ENCODE measurements at places on chromosomes 1 and 21.

- DNase-seq = no peak
Measured at GRCh38 chr1:182549346-182549745, 39.7 kb downstream of the RNASEL start.

GRCh38 chr1:1349256-1350012 lies at the start of gene DVL1:
DVL1 (minus strand) TSS chr1:1349418; CDS start chr1:1349065, 353 bp downstream.
- DNase-seq = peak; percentile 72

DNA sequence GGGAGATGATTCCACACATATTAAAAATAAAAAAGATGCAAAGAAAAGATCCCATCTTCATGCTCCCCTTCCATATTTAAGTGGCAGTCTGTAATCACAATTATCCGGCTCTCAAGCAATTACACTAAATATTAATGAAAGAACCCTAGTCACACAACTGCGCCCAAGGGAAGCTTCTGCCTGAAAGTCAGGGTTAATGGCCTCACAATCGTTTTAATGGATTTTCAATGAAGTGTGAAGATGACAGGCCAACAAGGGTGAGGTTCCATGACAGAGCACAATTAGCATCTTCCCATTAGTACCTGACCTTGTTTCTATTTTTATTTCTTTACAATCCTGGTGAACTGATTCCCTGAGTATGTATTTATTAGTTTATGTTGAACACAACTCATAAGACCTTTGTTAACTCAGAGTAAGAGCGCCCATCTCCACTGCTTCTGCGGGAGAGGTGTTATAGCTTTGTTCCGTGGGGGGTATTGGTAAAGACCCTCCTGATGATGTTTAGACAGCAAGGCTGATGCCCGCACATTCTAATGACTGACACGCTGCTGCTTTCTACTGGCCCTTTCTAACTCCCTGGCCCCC lies 80.9 kb downstream of the IER5 start:
- DNase-seq = no peak

GRCh38 chr1:154182344-154183045 lies 9.4 kb downstream of the TPM3 start:
- peak; percentile 89 for DNase-seq

DNA sequence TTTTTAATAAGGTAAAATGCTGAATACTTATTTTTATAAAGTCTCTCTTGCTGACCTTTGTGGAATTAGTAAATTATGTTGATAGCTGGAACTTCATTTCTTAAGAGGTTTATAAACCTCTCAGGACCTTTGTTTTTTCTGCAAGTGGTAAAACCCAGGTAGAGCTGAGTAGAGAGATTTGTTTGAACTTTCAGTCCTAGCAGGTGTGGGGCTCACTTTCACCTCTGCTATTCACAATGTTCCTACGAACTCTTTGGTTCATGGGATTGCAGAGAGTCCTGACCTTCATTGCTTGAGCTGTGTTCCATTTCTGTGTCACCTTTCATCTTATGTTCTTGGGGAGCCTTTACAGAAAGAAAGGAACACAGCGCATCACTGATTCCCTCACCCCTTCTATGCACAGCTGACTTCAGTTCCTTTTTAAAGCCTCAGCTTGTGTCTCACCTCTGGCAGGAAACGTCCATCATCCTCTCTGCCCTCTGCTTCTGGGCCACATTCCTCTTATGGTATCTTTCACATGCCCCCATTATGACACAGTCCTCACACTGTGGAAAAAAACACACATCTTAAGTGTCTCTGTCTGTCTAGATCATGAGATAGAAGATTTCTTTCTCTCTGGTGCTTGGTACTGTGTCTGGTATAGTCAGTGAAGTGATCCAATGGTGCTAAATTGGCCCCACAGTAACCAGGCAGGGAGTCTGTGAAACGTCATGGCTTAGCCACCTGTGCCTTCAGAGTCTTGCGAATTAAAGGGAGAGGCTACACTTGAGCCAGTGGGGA lies 262.5 kb upstream of the B3GALT2 start:
- no peak for DNase-seq

- peak; percentile 45 for DNase-seq
Measured at GRCh38 chr1:58824753-58825389, 41.0 kb upstream of the JUN start.

GRCh38 chr1:178143730-178144690 lies 50.1 kb downstream of the RASAL2 start:
- no peak for DNase-seq

GRCh38 chr1:27682351-27682944 lies 10.5 kb upstream of the IFI6 start:
- DNase-seq = no peak

DNA sequence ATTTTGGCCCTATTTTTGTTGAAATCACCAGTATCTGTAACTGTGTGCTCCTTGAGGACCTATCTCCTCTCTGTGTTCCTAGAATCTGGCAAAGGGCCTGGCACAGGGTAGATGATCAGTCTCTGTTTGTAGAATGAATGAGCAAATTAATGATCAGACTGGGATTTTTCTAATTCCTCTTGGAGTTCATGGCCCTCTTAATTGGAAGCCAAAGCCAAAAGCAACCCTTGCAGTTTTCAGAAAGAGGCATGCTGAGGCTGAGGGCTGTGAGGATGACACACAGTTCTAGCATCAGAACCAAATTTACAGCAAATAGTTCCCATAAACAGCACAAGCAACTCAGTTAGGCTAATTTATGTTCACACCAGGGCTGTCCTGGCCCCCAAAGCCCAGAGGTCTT lies 111.1 kb upstream of the BEND5 start:
- DNase-seq = no peak

GRCh38 chr1:32891241-32891570 lies 4.9 kb downstream of the HPCA start:
- no peak for DNase-seq

DNA sequence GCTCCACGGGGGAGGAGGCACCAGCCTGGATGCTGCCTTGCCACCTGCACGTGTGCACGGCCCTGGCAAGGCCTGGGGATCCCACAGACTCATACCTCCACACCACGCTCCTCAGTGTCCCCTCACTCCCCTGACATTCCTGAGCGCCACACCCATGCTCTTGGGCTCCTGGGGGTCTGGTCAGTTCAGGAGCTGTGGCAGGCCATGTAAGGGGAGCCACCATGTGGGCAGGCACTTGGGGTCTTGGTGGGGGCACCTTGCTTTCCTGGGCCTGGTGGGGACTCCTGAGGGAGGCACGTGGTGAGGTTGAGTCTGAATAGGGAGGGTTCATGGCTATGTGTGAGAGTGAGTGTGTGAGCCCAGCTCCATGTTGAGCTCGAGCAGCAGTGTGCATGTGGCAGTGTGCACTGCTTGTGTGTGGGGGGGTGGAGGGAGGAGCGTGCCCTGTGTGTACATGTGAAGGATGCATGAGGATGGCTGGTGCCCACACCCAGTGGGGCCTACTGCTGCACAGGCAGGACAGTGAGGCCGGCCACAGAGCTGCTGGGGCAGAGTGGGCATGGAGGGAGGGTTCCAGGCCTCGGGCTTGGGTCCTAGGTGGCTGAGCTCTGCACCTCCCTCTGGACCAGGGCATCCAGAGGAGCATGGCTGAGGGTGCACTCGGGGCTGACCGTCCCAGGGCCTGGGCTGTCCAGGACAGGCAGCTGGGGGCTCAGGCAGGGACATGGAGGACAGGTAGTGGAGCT lies 1.6 kb downstream of the GJC2 start:
- DNase-seq = peak; percentile 23

- no peak for DNase-seq
Measured at GRCh38 chr1:213320191-213320870, 269.3 kb downstream of the RPS6KC1 start.

- no peak for DNase-seq
Measured at GRCh38 chr21:39845571-39846130, 21.6 kb upstream of the PCP4 start.

DNA sequence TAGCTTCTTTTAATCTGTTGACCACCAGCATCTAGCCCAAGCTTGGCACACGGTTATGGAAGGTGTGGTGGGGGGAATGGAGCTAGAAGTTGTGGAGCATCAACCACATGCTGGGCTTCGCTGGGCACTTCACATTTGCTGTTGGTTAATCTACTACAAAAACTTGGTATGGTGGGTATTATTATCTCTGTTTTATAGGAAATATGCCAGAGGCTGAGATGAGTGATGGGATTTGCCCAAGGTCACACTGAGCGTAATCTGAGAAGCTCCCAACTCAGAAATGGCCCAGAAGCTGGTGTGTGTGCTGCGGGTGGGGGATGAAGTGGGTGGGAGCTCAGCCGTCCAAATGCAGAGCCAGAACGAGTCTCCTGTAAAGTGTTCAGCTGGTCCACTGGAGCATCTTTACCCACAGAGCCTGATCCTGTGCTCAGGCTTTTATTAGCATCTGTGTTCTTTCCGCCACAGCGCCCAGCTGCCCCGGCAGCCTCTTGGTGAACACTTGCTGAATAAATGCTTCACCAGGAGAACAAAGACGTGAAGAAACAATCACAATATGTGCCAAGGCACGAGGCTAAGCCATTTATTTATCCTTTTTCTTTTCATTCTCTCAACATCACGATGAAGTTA lies 98.6 kb upstream of the JUN start:
- DNase-seq = no peak

- DNase-seq = peak; percentile 23
Measured at GRCh38 chr1:233328142-233328921, 808 bp downstream of the MAP3K21 start.

DNA sequence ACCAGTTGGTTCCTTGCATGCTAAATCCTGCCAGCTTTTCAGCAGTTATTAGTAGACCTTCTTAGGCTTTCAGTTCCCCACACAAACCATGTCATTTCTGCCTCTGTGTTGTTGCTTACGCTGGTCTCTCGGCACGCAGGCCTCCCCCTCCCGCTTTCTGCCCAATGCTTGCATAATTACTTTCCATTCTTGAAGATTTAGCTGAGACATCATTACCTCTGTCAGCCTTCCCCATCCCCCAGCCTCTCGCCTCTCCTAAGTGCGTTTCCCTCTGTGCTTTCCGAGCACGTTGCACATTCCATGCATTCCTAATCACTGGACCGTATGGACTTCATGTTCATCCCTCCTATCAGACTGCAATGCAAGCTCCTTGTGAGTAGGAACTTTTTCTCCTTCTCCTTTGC lies 26.8 kb downstream of the TSHB start:
- no peak for DNase-seq

- DNase-seq = no peak
Measured at GRCh38 chr1:236615399-236616148, 11.3 kb upstream of the HEATR1 start.

DNA sequence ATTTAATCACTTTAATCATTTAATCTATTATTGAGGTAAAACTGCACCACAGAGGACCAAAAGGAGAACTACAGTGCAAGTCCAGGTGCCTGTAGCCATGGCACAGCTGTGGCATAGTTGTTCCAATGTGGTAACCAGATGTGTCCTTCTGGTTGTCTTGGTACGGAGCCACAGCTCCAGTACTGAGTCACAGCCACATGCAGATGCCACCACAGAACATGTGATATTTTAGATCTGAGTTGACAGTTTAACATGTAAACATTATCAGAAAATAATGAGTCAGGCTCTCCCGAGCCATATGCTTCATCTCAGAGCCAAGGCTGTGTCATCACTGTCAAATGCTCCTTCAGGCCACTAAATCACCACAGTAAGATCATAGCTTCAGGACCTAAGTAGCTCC lies 56.4 kb upstream of the RGS7 start:
- DNase-seq = no peak

DNA sequence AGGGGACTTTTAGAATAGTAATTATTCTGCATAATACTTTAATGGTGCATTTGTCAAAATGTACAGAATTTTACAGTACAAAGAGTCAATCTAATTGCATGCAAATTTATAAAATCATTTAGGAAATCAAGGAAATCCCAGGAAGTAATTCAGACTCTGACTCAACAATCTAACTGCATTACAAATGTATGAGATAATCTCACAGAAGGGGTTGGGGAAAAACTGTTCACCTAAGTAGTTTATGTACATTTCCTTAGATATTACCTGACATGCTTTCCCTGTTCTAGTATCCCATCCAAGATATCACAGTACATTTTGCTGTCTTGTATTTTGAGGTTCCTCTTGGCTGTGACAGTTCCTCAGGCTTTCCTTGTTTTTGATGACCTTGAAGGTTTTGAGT lies 4.7 kb downstream of the CRB1 start:
- DNase-seq = no peak

DNA sequence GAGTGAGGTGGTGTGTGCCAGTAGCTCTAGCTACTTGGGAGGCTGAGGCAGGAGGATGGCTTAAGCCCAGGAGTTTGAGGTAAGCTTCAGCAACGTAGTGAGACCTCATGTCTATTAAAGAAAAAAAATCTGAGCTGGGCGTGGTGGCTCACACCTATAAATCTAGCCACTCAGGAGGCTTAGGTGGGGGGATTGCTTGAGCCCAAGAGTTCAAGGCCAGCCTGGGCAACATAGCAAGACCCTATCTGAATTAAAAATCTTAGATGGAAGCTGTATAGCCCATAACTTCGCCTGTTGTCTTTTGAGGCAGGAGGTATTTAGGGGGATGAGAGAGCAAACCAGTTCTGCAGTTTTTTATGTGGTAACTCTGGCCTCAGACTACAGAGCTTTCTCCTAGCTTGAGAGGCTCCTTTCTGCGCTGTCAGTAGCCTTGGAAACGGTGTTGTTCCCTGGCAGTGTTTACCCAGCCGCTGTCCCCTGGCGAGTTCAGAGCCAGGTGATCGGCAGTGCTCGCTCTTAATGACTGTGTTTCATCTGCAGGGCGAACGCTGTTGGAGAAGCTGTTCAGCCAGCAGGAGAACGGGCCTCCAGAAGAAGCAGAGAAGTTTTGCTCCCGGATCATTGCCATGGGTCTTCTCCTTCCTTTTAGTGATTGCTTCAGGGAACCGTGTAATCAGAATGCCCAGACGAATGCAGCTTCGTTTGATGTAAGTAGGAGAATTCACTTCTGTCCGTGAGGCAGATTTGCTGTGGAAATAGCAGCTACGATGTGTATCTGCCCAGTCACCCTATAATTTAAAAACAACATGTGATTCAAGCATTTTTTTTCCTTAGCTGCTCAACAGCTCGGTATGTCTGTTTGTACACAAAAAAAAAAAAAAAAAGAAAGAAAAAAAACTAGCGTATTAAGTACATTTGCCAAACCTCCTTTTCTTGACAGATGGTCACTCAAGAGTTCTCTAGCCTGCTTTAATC lies 31.2 kb downstream of the FMN2 start:
- no peak for DNase-seq

GRCh38 chr1:55210990-55211801 lies 4.0 kb downstream of the USP24 start:
- no peak for DNase-seq

GRCh38 chr21:21188513-21189195 lies 190.4 kb downstream of the NCAM2 start:
- DNase-seq = no peak

DNA sequence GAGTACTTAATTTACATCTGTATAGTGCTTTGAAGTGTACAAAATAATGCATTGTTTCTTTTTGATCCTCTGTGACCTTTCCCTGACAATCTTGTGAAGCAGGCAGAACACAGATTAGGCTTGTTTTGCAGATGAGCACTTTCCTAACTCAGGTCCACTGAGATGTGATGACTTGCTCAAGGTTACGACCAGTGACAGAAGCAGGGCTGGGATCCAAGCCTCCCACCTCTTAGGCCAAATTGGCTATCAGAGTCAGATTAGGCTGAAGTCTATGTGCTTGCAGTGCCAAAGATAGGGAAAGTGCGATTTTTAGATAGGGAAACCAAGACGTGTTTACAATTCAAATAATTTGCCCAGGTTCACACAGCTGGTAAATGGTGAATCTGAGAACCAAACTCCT lies 147.3 kb downstream of the OMA1 start:
- DNase-seq = no peak

GRCh38 chr1:100627936-100628335 lies 90.0 kb downstream of the GPR88 start:
- DNase-seq = no peak
